ENCODE measurements at places on chromosomes 13 and 19. TPM values are rescaled to one million over a fixed set of nuclear protein-coding genes. Genes with fewer than 3 reads are reported as not detected.

CD22 gene
- total RNA-seq: 0.32 TPM

FXYD7 gene
- under 0.01 TPM for total RNA-seq

PVR gene
- 114 TPM for total RNA-seq

ANGPTL8 gene
- not detected for total RNA-seq

FSD1 gene
- 8.6 TPM for total RNA-seq

DNA sequence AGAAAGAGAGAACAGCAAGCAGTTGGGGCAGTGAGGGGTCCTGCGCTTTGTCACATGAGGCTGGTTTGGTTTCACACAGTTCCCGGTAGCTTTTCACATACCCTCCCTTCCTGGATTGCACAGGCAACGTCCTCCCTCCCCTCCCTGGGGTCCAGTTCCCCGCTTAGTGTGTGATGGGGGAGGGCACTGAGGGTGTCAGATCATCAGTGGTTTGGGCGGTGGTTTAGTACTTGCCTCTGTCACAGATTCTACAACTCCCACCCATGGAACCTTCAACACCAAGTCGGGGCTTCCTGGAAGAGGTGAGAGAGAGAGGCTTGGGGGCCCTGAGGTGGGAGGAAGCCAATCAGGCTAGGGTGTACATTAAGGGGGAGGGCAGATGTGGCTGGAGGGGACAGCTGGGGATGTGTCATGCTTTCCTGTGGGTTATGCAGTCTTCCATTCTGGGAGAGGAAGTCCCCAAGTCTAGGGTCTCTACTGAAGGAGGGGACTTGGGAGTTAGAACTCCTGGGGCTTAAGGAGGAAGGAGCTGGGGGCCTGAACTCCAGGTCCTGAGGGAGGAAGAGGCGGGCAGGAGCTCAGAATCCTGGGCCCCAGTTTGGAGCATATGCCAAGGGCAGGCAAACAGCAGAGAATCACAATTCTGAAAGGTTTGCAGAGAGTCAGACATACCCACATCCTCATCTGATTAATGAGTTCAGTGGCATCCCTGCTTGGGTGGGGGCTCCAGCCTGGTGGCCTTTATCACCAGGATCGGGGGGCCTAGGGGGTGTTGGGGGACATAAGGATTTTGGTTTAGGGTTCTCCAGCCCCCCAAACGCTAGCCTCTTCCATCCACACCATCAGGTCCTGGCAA lies at the start of gene NKG7:
Gene NKG7, minus strand, starts transcription at position 6 of the 856 bp plus-strand sequence. CDS start 119 bp downstream, outside the sequence.
- DNase-seq: no peak

All from fibroblast of villous mesenchyme (primary cell).